ENCODE measurements at places on chromosomes 7 and 10. TPM values are rescaled to one million over a fixed set of nuclear protein-coding genes. Genes with fewer than 3 reads are reported as not detected.

DNA sequence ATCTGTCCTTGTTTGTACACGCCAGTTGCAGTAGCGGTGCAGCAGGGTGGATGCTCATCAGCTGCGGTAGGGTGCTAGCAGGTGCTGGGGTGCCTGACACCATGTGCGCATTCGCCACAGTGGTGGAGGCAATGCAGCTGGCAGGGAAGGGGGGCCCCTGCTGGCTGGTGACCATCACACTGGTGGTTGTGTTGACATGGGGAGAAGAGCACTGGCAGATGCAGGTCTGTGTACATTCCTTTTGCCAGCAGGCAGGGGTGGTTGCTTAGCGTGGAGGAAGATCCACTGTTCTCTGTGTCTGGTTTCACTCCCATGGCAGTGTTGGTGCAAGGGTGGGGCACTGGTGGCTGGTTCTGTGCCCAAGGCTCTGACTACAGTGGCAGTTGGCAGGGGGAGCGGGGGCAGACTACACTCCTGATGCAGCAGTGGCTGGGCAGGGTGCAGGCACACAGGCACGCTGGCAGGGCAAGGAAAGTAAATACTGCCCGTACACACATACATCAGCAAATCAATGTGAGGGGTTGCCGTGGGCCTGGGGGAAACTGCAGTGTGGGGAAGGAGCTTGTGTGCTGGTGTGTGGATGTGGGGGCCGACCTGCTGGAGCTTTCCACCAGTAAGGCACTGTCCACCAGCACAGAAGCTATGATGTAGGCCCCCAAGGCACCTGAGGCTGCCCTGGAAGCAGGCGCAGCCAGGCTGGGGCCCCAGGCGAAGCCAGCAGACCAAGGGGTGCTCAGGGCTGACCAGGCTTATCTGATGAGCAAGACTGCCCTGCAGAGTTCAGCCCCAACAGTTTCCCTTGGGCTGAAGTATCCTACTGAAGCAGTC lies 87.2 kb upstream of the UNC5B start:
- DNase-seq: no peak

SPAG6 gene
- total RNA-seq: 8.4 TPM

COL13A1 gene
- 5.2 TPM for total RNA-seq

- DNase-seq: peak; percentile 71
Observed at GRCh38 chr10:49519717-49520116, 19.2 kb downstream of the ERCC6 start.

- DNase-seq: no peak
Observed at GRCh38 chr7:103150192-103150591, 1.3 kb upstream of the NAPEPLD start.

DUSP5 gene
- total RNA-seq: 23.7 TPM

DNA sequence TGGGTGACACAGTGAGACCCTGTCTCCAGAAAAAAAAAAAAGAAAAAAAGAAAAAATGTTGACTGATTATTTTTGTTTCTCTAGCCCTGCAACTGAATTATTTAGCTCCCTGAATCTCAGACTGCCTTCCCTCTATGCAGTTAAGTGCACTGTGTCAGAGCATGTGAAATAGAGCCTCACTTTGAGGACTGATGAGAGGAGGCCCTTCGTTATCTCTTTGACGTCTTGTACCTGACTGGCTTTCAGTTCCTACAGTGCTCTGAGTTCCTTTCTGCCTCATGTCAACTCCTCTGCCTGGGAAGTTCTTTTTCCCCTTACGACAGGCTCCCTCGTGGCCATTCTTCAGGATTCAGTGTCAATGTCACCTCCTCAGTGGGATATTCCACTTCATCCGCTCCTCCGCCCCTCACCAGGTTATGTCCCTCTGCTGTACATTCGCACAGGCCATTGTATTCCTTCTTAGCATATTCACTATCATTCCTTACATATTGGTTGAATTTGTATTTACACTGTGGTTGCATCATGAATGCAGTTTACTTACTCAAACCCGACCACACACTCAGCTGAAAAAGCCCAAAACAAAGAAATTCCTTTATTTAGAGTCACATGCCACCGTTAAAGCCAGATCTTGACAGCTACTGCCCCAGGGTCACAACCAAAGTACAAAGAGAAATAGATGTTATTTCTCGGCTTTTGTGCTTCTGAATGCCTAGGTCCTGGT lies 18.1 kb upstream of the CAMK2G start:
- no peak for DNase-seq

DNA sequence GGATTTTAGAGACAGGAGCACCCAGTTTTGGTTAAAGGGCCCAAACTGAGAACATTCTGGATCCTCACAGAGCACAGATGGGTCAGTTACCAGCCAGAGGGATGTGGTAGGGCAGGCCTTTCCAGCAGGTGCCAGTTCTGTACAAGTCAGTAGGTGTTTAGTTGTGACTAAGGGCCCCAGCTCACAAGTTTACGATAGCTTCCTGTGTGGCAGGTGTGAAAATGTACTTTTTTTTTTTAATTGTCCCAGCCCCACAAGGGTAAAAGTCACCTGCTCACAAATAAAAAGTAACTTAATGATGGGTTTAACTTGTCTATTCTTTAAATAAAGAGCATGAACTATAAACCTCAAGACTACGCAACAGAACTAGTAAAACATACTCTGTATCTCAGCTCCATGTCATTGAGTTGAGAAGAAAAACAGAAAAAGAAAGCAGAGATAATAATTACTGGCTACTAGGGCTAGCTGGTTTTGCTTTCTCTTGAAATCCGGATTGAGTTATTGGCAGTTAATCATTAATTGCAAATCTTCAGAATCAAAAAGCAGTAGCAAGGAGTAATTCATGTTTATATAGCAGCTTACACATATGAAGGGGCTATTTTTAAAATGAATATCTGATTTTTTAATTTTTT lies 15.4 kb downstream of the NFE2L3 start:
- no peak for DNase-seq

GRCh38 chr10:117237401-117237991 lies 3.4 kb upstream of the SLC18A2 start:
- DNase-seq: no peak

GRCh38 chr10:26642896-26643653 lies 54.4 kb upstream of the PDSS1 start:
- DNase-seq: no peak

TMEM213 gene
- 30.2 TPM for total RNA-seq

KIAA1549 gene
- total RNA-seq: 10.1 TPM

- DNase-seq: no peak
Observed at GRCh38 chr7:71485586-71485985, 353.6 kb downstream of the GALNT17 start.

ZSWIM8 gene
- 91.8 TPM for total RNA-seq

- DNase-seq: no peak
Observed at GRCh38 chr7:91420606-91421005, 156.4 kb downstream of the FZD1 start.

DNA sequence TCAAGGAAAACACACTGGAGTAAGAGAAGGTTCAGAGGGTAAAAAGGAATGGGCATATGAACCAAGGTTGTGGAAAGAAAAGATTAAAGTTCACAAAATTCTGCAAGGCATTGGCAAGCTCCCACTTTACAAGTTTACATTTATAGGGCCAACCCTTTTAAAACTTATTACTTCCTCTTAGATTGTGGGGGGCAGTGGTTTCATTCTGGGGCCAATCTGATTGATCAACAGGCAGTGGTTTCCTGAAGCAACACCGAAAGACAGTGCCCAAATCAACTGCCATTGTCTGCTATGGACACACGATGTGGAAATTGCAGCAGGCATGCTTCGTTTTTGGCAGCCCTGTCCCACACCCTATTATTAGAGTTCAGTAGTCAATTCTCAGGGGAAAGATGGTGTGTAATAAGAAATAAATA lies 154.0 kb downstream of the SGMS1 start:
- no peak for DNase-seq

DNA sequence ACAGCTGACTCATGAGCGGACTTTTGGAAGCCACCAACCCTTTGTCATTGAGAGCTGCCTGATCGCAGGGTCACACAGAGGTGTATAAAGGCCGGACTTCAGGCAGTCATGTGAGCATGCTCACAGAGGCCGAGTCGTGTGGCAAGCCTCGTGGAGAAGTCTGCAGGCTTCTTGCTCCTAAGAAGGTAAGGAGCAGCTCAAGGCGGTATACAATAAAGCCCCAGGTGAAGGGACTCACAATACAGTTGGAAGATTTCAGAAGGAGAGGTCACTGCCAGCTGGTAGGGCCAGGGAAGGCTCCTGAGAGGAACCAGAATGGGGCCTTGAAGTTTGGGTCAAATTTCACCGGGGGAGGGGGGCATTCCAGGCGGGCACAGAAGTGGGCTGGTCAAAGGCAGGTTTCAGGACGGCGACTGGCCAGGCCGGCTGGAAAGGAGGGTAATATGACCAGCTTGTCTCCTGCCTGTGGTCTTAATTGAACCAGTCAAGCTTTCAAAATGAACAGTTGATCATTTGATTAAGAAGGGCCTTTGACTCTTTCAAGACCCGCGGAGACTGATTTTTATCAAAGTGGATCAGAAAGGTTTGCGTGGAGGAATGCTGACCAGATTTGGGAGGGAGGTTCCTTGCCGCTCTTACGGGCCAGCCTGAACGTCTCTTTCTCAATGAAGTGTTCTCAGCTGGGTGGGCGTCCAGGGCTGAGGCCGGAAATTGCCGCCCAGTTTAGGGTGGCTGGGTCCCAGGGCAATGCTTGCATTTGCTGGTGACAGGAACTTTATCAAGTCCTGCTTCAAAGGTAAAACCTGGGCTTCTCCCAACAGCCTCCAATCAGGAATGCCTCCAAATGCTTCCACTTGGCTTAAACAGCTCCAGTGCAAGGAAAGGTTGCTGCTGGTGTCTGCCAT lies 178.6 kb downstream of the EMX2 start:
- DNase-seq: peak; percentile 89

- DNase-seq: no peak
Observed at GRCh38 chr7:44175730-44176129, 13.5 kb downstream of the GCK start.

- DNase-seq: no peak
Observed at GRCh38 chr10:77711683-77712049, 74.1 kb upstream of the KCNMA1 start.

All from kidney (tissue), 22 donors.